ENCODE measurements at places on chromosomes 13 and 19.

- no peak for DNase-seq
These were observed 50.3 kb upstream of the ANKRD10 start for GRCh38 chr13:110965038-110965754.

- no peak for DNase-seq
These were observed 6.9 kb downstream of the TIMM29 start for GRCh38 chr19:10935371-10936059.

DNA sequence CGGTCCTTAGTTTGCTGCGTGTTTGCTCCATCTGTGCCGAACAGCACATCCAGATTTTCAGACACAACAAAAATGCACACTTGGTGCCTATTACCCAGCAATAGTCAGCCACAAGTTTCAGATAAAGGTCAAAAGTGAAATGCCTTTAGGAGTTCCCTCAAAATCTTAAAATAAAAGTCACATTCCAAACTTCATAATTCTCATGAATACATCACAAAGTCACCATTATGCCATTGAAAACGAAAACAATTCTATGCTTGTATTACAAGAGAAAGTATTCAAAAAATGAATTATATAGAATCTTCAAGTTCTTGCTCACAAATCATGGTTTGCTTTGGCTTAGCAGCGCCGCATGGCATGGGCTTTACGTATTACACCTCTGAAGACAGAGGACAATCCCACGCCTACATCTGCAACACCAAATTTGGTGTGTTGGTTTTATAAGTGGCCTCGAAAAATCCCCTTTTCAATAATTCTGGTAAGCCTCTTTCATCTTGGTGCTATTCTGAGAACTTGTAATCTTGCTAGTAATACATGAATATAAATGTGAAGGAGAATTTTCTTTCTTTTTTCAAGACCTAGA is 26.6 kb downstream of the COL4A1 start:
- DNase-seq = no peak

DNA sequence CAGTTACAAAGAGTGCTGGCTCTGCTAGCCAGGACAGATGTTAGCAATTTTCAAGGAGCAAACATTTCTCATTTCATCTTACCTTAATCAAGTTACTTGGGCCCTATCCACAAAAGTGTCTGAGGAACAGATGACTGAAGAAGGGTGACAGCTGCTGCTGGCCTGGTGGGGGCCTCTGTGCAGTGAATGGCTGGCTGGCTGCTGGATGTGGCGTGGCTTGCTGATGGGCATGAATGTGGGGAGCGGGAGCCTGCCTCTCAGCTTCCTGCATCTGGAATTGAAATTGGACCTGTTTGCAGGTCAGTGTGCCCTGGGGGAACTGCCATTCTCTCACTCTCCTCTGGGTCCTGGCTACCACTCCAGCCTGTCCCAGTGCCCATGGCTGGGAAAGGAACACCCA is 94.7 kb downstream of the RGCC start:
- no peak for DNase-seq

- no peak for DNase-seq
These were observed 21.2 kb upstream of the ZNF536 start for GRCh38 chr19:30350692-30351663.

Measured in AG20443 (cell line).